AG04450 (cell line): ENCODE measurements at places on chromosomes 16 and 17.

GRCh38 chr17:13736916-13737315 is 135.2 kb upstream of the HS3ST3A1 start:
- DNase-seq: peak; percentile 18

GRCh38 chr17:35147375-35147905 is at the start of gene UNC45B:
UNC45B (plus strand) TSS chr17:35147817; CDS start chr17:35148264, 447 bp downstream.
- no peak for DNase-seq

GRCh38 chr16:11355862-11356261 is 10.6 kb downstream of the RMI2 start:
- DNase-seq: no peak

DNA sequence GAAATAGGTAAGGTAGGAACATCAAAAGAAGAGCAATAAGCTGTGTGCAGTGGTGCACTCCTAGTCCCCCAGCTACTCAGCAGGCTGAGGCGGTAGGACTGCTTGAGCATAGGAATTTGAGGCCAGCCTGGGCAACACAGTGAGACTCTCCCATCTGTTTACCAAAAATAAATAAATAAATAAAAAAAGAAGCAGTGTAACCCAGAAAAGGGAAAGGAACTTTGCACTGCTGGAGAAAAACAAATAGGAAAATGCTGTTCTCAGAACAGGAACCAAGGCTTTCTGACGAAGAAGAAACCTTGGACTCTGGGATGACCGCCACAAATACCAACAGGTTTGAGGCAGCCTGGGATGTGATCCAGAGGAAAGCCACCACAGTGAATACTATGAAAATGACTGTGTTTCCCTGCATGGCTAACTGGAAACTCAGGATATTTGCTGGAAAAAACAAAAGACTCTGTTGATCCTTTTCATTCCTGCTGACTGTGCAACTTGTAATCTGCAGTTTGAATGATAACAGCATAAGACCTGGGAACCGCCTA is 41.2 kb downstream of the TTC19 start:
- DNase-seq: peak; percentile 21

DNA sequence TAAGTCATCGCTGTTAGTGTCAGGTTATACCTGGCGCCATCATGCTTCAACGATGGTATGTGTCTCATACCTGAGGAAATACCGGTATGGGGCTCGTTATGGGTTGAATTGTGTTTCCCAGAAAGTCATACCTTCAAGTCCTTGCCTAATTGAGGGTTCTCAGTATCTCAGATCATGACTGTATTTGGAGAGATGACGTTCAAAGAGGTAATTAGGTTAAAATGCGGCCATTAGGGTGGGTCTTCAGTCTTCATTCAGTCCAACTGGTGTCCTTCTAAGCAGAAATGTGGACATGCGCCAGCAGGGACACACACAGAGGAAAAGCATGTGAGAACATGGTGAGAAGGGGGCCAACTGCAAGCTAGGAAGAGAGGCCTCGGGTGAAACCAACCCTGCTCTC is 37.5 kb upstream of the XYLT1 start:
- DNase-seq: no peak

- DNase-seq: no peak
Measured at GRCh38 chr17:74758848-74759168, 10.4 kb downstream of the NHERF1 start.

- no peak for DNase-seq
Measured at GRCh38 chr16:71364133-71364681, 5.7 kb downstream of the CALB2 start.

DNA sequence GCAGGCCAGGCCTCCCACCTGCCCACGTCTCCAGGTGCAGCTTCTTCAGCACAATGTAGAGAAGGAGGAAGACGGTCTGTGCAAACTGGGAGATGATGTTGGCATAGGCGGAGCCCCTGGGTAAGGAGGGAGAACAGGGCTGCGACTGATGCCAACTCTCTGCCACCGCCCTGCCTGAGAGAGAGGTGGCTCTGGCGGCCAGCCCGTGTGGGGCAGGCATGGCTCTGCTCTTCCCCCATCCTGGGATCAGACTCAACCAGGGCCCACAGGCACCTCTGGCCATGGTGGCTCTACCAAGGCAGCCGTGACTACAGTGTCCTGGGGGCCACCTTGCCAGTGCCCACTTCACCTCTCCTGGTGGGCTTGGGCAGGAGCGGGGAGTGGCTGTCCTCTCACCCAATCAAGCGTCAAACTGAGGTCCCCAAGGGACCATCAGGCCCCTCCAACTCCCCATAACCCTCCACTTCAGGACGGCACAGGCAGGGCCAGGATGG is 8.6 kb downstream of the SLC47A2 start:
- no peak for DNase-seq

DNA sequence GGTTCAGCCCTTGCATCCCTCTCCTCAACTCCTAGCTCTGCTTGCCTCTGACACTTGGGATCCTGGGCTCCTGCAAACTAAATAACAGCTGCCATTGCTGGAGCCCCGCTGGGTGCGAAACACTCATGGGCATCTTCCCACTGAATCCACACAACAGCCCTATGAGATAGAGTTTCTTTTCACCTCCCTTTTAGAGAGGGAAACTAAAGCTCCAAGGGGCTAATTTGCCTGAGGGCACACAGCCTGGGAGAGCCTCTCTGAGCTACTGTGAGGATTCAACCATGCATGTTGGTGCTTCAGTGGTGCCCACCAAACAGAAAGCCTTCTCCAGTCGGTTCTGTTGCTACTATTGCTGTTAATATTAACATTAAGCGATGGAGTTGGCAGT is 4.0 kb downstream of the ACBD4 start:
- DNase-seq: no peak

- DNase-seq: no peak
Measured at GRCh38 chr16:86031141-86031678, 132.2 kb downstream of the IRF8 start.

DNA sequence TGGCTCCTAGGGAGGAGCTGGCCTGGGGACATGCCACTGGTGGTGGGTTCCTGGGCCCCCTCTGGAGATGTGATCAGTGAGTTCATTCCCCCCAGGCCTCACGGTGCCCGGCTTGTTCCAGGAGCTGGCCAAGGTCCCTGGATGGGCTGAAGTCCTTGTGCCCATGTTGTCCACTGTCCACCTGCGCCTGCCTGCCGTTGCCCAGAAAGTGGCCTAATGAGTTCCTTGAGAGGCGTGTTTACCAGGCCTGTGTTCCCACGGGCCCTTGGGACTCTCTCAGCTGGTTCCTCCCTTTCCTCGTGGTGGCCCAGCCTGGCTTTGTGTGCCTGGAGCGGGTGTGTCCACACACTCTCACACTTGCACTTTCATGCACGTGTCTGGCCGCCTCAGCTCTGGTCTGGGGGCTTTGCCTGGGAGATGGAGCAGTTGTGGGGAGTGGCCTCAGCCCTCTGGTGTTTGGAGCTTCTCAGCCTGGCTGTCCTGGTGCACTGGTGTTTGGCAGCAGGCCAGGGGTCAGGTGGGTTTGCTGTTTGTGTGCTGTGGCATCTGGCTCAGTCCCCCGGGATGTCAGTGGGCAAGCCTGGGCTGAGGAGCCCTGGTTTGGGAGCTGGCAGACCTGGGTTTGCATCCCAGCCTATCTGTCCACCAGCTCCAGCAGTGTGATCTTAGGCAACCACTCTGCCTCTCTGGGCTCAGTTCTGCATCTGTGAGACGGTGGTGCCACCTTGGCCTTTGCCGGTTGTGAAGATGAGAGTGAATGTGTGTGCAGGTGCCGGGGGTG is 18.0 kb downstream of the ADCY7 start:
- DNase-seq: no peak

DNA sequence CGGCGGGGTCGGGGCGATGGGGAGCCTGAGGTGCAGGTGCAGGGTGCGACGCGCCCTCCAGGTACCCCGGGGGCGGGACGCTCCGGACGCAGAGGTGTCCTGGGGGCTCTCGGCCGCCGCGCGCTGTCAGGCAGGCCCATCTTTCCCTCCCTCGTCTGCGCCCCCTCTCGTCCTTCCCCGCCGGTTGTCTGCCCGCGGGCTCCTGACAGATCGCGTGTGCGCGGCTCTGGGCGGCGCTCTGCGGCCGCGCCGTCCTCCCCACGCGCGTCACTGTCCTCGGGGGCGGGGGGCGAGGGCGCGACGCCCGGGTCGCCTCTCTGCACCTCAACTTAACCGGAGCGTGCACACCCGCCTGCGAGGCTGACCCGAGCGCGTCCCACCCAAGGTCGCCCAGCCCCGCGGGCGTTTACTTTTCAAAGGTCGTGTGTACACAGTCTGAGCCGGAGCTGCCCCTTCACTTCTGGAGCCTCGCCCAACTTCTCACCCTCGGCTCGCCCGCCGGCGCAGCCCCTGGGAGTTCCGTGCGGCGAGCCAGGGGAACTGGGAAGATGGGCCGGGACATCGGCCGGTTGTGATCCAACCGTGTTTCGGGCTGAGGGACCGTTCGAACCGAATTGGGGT is 512 bp downstream of the AKAP1 start:
- DNase-seq: no peak

GRCh38 chr16:4052096-4052495 is 64.1 kb downstream of the ADCY9 start:
- no peak for DNase-seq

- DNase-seq: no peak
Measured at GRCh38 chr16:84833144-84833500, 13.3 kb downstream of the CRISPLD2 start.

- DNase-seq: no peak
Measured at GRCh38 chr17:17035490-17035889, 6.8 kb upstream of the MPRIP start.

DNA sequence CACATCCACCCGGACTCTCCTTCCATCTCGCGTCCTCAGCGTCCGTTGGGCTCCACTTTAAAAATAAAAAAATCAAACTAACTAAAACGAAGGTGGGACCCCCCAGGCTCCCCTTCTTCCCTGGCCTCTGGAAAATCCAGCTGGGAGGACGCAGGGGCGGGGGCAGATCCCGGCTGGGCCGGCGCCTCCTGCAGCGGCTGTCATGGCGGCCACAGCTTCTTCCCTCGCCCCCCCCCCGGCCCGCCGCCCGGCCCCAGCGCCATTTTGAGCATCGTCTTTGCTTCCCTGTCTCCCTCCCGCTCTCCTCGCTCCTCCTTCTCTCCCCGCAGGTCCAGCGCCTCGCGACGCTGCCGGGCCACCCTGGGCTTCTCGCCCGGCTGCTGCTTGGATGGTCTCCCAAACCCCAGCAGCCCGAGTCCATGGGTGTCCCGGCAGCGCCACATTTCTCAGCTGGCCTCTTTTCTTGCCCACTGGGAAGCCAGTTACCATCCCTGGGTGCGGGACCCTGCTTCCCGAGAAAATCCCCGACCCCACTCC is 3.3 kb downstream of the HOXB2 start:
- DNase-seq: no peak

DNA sequence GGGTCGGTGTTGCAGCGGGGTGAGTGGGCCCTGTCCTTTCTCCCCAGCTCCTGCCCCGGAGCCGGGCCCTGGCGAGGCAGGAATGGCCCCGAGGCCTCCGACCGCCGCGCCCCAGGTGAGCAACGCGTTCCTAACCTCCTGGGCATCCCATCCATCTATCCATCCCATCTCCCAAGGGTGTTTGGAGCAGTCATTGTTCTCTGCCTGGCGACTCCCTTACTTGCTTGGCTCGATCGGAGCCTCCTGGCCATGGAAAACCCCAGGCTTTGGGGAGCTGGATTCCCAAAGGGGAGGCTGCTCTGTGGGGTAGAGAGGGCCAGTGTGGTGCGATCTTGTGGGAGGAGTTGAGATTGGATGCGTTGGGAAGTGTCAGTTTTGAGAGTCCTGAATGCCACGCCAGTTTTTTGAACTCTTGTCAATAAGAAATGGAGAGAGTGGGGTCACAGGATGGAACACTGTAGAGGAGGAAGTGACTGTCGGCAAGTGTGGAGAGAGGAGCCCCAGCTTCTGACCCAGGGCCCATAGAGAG is 684 bp downstream of the ZFP90 start:
- no peak for DNase-seq

- DNase-seq: peak; percentile 26
Measured at GRCh38 chr16:66696669-66697630, at the start of gene CMTM4. CMTM4 (minus strand) TSS chr16:66696743; CDS start chr16:66696525, 218 bp downstream.

- DNase-seq: no peak
Measured at GRCh38 chr16:85437166-85438052, 175.7 kb upstream of the GSE1 start.

DNA sequence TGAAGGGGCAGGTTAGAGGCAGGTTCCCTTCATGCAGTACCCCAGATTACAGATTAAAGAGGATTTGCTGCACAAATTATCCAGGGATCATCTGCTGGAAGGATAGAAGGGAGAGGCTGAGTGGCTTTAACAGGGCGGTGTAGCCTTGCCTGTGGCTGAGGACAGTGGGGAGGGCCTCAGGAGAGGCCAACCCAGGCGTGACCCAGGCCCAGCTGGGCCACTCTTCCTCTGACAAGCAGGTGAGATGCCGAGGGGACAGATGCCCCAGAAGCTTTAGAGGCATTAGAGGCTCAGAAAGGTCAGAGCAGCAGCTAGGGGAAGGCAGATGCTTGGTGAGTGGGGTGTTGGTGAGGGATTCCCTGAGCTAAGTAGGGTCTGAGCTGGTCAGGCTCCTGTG is 18.1 kb upstream of the MTMR4 start:
- no peak for DNase-seq

DNA sequence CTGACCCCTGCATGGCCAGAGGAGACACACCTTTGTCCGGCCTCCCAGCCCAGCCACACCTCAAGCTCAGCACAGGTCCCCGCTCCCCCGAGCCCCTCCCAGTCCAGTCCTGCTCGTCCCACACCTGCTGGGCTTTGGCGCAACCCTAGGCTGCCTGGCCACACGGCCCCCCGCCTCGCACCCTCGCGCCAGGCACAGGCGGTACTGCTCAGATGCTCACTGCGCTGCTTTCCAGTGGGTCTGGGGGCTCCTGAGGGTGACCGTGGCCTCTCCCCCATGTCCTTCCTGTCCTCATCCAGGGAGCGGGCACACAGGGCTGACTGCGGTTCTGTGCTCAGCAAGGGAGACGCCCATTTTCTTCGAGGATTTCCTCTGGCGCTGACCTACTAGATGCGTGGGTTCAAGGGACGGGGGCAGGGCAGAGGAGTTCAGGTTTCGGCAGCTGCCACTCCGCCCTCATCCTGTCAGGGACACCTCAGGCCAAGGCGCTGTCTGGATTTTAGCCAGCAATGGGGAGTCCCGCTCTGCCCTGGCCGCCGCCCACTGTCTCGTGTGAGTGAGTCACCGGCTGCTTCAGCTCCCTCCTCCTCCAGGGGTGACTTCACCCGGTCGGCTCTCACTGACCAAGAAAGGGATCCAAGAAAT is 118.0 kb upstream of the ZNF469 start:
- peak; percentile 70 for DNase-seq

- DNase-seq: no peak
Measured at GRCh38 chr16:46884513-46885293, 541 bp downstream of the GPT2 start.

DNA sequence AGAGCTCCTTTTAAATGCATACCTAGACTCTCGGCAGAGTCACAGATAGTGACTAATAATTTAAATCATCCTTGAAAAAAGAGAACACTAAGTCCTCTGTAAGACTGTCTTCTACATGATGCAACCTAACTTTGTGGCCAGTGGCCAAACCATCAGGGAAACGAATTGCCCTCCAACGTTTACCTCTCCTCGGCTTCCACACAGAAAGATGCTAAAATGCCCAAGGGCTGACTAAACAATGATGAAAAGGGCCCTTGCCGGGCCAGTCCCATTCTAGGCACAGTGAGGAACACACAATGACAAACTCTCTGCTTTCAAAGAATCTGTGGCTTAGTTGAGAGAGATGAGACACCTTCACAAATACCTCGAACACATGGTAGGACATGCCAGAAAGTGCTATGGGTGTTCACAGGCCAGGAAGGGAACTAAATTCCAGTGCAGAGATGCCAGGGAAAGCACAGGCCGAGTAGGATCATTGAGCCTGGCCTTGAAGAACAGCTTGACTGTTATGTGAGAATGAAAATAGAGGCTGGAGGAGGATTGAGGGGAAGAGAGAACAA is 35.3 kb upstream of the PITPNM3 start:
- DNase-seq: peak; percentile 63
